ENCODE measurements at places on chromosomes 16 and 17.

- no peak for DNase-seq
Observed at GRCh38 chr16:57639172-57639887, 10.9 kb downstream of the ADGRG1 start.

- no peak for DNase-seq
Observed at GRCh38 chr16:87806261-87806640, 40.5 kb upstream of the KLHDC4 start.

GRCh38 chr17:76121932-76122430 lies 18.4 kb upstream of the EXOC7 start:
- no peak for DNase-seq

DNA sequence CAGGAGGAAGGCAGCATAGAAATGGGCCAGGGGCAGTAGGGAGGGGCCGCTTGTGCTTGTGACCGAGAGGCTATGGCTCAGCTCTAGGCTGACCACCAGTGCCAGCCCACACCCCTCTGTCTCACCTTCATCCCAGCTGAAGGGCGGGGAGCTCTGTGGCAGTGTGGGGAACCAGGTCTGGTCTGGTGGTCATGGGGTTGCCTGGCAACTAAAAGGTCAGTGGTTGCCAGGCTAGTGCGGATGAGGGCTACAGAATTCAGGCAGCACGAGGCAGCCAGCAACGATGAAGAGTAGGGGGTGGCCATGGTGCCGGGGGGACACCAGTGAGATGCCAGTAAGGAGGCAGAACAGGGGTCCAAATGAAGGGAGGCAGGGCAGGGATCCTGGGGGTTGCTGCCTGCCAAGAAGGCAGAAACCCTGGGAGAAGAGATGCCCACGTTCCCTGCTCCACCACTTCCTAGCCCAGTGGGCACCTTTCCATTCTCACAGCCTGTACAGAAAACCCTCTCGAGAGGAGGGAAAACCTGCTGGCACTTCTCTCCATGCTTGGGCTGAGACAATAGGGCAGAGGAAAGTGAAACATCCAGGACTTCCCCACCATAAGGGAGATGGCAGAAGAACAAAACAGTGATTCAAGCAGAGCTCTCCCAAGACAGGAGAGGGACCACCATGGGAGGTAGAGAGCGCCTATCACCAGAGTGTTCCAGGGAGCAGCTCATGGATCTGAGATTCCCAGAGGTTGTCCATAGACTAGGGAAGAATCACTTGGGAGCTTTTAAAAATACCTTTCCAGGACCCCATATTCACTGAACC lies 39.7 kb downstream of the SRCIN1 start:
- no peak for DNase-seq

- DNase-seq: no peak
Observed at GRCh38 chr17:40916366-40916765, 21.1 kb downstream of the KRT23 start.

- DNase-seq: no peak
Observed at GRCh38 chr16:11306997-11307638, 26.0 kb upstream of the PRM1 start.

- no peak for DNase-seq
Observed at GRCh38 chr16:8861563-8862308, 7.1 kb downstream of the CARHSP1 start.

GRCh38 chr16:72475688-72476087 lies 303.7 kb upstream of the PMFBP1 start:
- no peak for DNase-seq

DNA sequence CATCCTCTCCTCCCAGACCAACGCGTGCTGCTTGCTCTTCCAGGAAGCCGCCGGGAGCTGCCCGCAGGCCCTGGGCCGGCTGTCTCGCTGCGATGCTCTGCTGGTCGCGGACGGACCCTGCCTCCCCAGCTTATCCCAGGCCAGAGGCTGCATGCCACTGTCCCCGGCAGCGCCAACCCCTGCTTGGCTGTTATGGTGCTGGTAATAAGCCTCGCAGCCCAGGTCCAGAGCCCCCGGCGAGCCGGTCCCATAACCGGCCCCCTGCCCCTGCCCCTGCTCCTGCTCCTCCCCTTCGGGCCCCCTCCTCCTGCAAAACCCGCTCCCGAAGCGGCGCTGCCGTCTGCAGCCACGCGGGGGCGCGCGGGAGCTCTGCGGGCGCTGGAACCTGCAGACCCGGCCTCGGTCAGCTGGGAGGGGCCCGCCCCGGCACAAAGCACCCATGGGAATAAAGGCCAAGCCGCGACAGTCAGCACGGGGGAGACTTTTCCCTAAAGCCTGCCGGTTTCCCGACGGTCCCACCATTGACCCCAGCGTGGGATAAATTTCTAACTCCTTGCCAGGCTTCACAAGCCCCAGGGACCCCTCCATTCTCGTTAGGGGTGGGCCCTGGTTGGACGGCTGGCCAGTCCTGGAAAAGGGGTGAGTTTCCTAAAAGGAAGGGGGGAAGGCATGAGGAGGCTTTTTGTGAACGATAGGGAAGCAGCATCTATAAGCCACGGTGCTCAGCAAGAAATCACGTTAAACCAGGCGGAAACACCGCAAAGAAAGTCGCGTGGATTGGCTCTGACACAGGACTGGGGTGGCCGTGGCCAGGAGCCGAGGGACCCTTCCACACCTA lies 11.2 kb downstream of the ENPP7 start:
- DNase-seq: no peak

GRCh38 chr16:85554114-85554888 lies 58.8 kb upstream of the GSE1 start:
- no peak for DNase-seq

DNA sequence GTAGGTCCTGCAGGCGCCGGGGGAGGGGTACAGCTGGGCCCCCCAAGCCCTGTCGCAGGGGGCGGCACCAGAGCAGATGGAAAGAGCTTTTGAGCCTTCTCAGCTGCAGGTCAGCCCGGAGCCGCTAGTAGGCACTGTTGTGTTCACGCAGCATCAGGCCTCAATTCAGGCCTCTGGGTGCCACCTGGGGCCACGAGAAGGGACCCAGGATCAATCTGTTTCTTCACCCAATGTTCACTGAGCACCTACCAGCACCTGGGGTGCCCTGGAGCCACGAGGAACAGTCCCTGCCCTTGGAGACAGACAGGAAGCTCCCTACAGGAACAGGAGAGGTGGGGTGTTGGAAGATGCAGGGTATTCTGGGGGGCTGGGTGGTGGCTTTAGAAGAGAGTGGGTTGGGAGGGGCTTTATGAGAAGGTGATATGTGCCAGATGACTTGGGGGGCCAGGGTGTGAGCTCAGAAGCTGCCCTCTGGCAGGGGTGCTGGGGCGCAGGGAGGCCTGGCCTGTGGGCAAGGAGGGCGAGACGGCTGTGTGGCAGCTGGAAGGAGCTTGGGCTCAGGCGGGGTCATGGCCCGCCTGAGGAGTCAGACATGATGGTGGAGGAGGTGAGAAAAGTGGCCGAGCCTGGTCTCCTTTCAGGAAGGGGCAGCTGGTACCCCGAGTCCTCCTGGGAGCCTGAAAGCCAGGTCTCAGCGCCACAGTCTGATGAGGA lies 121.9 kb upstream of the GSE1 start:
- no peak for DNase-seq

- no peak for DNase-seq
Observed at GRCh38 chr17:7846063-7846735, 8.7 kb upstream of the TMEM88 start.

- no peak for DNase-seq
Observed at GRCh38 chr17:6323626-6324356, 111.1 kb downstream of the AIPL1 start.

- DNase-seq: no peak
Observed at GRCh38 chr16:54150861-54151260, 135.7 kb downstream of the IRX3 start.

DNA sequence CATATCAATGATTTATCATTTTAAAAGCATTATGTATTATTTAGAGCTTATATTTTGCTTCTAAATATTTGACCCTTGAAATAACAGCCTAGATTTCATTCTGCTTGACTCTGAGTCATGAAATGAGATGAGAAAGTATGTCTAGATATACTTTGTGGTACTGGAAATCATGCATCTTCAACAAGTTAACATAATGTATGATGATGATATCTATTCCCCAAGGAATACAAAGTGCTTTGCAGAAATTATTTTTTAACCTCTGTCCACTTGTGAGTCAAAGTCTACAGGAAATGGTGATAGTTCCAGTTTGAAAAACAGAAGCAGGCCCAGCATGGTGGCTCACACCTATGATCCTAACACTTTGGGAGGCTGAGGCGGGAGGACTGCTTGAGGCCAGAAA lies 36.1 kb downstream of the GOSR1 start:
- DNase-seq: no peak

- no peak for DNase-seq
Observed at GRCh38 chr17:4919511-4920047, 12.5 kb upstream of the GP1BA start.

GRCh38 chr17:68456339-68457167 lies 743 bp downstream of the WIPI1 start:
- DNase-seq: no peak

DNA sequence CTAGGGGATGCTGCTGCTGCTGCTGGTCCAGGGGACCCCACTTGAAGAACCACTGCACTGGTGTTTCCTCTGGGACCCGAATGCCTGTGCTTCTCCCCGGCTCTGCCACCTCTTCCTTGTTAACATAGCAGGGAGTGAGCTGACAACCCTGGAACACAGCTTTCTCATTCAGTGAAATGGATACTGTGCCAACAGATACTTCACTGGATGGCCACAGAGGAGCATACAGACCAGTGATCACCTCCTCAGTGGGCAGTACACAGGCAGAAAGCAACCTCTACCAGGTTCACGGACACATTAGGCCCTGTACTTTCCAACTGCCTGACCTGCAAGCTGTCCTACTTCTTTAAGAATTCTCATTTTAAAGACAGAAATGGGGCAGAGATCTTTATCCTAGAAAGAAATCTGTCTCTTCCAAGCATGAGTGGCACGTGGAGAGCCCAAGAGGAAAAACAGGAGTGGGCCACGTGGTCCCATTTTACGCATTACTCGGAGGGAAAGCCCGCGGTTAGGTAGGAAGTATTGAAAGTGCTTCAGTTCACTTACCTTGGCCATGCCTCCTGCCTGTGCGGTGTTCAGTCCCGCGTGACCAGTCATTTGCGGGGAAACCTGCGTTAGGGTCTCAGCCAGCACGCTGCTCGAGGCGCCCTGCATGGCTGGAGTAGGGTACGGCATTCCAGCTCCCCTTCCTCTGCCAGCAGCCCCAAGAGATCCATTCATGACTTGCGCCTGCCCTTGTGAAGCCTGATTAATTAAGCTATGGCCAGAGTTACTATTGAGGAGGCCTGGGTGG lies 30.6 kb downstream of the CREBBP start:
- no peak for DNase-seq

GRCh38 chr17:4135489-4135888 lies 7.3 kb downstream of the ZZEF1 start:
- no peak for DNase-seq

DNA sequence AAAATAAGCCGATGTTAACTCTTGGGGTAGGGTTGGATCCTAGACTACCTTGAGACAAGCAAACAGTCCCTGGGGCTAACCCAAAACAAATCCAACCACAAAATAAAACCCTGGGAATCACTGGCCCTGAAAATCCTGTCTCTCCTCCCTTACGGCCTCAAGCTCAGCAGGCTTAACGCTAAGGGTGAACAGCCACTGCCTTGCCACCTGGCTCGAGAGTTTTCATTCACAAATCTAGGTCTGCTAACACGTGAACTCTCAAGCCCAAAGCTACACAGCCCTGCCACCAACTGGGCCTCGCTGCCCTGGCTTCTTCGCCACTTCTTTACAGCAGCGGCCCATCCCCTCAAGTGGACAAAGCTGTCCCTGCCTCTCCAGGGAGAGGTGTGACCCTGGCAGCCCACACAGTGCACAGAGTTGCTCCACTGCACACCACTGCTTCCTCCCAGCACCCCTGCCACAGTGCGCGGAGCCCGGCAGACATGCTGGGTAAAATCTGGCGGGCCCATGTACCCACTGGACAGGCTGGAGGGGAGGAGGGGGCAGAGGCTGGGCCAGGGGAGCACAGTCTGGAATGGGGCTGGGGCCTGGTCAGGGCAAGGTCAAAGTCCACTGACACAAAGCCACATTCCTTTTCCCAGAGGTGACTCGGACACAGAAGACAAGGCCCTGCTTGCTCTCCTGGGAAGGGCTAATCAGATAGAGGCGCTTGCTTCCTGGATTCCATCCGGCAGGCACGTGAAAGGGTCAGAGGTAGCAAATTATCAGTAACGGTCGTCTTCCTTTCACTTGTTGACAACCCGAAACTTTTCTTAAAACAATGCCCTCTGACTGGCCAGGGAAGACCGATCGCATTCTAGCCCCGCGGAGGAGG lies 996 bp downstream of the PCYT2 start:
- DNase-seq: no peak

GRCh38 chr17:67280279-67280678 lies 35.3 kb upstream of the HELZ start:
- DNase-seq: peak; percentile 47

- DNase-seq: no peak
Observed at GRCh38 chr16:71338193-71338592, 20.3 kb upstream of the CALB2 start.

DNA sequence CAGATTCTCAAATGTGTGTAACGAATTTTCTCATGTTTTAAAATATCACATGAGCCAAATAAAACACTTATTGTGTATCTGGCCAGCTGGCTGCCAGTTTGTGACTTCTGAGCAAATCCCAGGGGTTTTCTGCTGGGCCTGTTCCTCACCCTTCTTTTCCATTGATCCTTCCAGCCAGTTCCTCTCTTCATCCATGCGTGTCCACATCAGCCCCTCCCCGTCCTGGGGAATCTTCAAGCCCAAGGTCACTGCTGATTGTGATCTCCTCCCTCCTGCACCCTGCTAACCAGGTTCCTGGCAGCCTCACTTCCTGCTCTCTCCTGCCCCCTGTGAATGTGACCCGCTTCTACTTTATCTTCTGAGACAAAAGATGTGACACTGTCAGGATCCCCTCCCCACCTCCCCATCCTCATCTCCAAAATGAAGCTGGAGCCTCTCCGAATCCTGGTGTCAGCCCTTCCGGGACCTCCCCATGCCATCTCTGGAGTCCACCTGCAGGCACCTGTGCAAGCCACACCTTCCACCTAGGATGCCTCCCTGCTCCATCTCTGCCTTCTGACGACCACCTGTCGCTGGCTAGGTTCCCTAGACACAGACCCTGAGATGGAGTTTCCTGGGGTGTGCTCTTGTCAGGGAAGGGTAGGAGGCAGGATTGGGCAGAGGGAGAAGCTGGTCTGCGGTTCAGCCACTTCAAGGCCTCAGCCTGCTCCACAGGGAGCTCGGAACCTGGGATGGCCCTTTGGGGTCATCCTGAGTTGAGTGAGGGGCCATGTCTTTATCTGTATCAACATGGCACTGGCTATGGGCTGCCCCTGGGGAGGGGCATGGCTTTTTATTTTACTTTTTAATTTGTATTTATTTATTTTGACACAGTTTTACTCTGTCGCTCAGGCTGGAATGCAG lies 205.1 kb downstream of the KATNIP start:
- no peak for DNase-seq

- DNase-seq: no peak
Observed at GRCh38 chr16:28984619-28985135, at the start of gene LAT. LAT (plus strand) TSS chr16:28985052; CDS start chr16:28985418, 366 bp downstream.
